ENCODE measurements at places on chromosomes 5 and 9. TPM values are rescaled to one million over a fixed set of nuclear protein-coding genes. Genes with fewer than 3 reads are reported as not detected.

The PCDHB3 gene
- total RNA-seq, result not detected

The MRPS27 gene
- 52.6 TPM for total RNA-seq

The DMRT3 gene
- total RNA-seq, result not detected

The PLCXD3 gene
- not detected for total RNA-seq

The CCDC183 gene
- total RNA-seq, result 0.91 TPM

The ARHGEF37 gene
- 0.37 TPM for total RNA-seq

GRCh38 chr5:129904667-129905472, 605 bp downstream of the CHSY3 start:
- DNase-seq, result no peak

DNA sequence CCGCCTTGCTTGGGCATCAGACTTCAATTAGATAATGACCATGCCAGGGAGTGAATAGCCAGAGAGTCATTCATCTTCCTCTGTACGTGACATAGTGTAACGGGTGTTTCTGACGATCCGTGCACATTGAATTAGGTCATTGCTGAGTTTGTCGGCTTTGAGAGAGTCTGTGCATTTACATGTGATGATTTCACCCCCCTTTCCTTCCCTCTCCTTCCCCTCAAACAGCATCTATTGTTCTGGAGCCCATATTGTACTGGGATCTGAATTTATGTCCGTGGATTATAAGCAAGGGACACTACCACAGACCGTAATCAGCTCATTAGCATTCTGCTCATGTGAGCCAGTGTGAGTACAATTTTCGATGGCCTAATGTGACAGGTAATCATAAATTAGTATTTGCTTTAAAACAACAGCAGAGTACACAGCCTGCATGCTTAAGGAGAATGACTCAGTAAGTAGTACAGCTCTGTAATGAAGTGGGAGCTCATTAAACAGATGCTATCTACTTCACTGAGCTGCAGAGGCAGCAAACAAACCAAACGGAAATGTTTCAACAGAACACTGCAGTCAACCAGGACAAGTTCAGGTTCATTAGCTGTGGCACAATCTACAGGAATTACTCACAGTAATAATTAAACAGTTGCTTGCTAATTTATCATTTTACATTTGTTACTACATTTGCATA, 302.1 kb downstream of the CSNK1G3 start:
- DNase-seq, result no peak

DNA sequence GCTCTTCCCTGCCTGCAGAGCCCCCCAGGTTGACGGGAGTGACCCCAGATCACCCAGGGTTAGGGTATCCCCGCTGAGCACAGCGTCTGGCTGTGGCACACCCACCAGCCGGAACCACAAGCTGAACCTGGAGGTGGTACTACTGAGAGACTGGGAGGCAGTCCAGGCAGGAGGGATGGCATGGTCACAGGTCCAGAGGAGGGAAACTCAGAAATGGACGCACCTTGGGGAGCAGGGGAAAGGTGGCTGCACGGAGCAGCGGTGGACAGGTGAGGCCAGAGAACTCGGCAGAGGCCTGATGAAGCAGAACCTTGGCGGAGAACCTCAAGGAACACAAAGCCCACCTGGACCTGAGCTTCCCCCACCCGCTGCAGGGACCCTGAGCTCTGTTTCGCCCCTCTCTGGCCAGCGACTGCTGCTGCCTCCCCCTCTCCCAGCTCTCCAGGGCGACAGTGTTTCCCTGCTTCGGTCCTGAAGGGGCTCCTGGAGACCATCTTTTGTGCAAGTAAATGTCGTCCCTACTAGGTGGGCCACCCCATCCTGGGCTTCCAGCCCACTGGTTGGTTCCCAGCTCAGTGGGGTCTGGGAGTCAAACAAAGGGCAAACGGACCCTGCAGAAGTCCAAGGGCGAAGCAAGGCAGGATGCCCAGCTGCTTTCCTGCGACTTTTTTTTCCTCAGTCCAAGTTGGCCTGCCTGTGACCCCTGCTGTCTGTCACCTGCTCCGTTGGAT, 845 bp downstream of the ADGRD2 start:
- DNase-seq, result no peak

DNA sequence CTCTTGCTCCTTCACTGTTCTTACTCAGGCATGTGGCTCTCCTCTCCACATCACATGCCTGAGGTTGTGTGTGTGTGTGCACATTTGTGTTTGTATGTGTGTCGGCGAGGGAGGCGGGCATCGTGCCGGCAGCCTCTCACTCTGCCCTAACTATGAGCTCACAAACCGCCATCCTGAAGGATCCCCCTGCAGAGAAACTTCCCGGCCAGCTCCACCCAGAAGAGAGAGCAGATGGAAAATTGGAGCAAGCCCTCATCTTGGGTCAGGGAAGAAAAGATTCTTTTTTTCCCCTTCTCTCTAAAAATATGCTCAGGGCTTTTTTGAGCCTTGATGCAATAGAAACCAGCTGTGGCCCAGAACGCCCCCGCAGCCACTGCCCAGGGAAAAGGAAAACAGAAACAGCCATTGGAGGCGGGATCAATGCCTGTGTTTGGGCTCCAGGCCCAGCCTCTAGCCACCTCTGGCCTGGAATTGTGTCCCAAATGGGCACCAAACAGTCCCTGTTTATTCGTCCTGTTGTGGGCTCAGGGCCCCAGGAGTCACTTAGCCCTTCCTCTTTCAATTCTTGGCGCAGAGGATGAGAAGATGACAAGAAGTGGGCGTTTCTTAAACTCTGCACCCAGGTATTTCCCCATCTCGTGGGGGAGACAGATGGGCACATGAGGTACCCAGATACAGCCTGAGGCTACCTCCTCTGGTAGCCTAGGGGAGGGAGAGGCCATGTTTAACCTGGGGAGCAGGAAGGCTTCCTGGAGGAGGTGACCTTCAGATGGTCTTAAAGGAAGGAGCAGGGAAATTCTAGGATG, 151.5 kb downstream of the RGS3 start:
- DNase-seq, result no peak

DNA sequence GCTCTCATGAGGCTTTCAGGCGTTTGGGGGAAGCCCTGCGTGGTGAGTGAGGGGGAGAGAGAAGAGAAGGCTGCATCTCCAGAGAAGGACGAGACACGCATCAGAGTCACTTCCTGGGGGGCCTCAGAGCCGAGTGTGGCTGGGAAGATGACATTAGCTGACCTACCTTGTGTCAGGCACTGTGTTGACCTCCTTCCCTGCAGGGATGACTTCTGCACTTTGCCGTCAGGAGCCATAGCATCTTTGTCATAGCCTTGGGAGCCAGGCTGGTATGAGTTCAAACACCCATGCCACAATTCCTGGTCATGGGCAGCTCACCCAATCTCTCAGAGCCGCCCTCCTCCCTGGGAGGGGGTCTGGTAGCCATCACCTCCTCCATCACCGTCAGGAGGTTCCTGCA, 17.3 kb downstream of the NEURL1B start:
- DNase-seq, result no peak

- no peak for DNase-seq
Observed at GRCh38 chr9:88272986-88273385, 115.3 kb upstream of the SPIN1 start.

All from activated CD8-positive, alpha-beta memory T cell treated with anti-CD3 and anti-CD28 coated beads, Interleukin-2, amount 10 ng/mL, durations not matched to agents 7 days and 5 days (primary cell).